ENCODE measurements at places on chromosomes 11 and 22.

DNA sequence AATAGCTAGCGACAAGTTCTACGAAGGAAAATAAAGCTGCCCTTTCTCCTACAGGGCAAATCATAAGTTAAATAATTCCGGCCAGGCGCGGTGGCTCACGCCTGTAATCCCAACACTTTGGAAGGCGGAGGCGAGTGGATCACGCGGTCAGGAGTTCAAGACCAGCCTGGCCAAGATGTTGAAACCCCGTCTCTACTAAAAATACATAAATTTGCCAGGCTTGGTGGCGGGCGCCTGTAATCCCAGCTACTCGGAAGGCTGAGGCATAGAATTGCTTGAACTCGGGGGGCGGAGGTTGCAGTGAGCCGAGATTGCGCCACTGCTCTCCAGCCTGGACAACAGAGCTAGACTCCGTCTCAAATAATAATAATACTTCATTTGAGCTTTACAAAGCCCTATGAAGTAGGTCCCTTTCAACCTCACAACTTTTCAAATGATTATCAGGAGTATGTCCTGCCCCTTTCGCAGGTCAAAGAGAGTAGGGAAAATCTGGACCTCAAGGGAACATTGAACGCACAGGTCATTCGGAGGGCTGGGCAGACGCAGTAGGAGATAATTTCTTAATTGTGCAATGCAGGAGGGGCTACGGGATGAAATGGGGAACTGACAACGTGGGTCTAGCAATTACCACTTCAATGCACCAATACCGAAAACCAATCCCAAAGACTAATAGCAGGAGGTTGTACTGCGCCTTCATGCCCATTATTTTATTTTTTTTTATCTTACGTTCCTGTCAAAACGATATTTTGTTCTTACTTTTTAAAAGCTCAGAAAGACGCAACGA is 590 bp downstream of the COMMD9 start:
- no peak for DNase-seq

DNA sequence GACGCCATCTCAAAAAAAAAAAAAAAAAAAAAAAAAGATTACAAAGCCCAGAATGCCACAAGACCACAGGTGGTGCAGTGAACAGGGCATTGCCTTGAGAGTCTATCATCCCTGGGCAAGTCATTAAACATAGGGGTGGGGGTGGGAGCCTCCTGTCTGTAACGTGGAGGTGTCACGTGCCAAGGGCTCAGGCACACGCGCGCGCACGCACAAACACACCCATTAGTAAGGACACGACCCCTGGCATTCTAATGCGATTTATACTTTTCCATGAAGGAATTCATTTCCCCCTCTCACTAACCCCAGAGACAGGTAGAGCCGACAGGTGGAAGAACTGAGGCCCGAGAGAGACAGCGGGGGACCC is 5.8 kb upstream of the GCAT start:
- DNase-seq, result no peak

DNA sequence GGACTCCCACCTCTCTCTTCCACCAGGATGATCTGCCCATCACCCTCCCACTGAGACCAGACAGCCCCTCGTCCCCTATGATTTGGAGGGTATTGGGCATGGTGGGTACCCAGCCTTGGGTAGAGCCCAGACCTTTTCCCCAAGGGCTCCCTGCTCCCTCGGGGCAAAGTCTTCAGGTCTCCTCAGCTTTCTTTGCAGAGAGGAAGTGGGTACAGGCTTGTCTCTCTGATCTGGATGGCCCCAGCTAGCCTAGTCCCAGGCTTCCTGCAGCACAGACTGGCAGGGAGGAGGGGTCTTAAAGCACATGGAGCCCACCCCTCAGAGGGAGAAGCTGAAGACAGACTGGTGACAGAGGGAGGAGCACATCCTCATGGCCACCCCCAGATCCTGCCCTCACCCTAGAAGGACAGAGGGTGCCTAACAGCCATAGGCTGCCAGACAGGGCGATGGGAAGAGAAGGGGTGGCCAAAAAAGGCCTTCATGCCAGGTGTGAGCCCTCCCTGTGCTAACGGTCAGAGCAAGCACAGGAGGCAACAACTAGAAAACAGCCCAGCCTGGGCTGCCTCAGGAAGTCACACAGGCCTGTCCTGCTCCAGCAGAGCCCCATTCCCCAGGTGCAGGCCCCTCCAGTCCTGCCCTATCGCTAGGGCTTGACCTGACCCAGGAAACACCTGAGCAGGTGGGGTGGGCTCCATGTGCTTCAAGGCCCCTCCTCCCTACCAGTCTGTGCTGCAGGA is 30.4 kb downstream of the SLC22A12 start:
- DNase-seq, result peak; percentile 31

DNA sequence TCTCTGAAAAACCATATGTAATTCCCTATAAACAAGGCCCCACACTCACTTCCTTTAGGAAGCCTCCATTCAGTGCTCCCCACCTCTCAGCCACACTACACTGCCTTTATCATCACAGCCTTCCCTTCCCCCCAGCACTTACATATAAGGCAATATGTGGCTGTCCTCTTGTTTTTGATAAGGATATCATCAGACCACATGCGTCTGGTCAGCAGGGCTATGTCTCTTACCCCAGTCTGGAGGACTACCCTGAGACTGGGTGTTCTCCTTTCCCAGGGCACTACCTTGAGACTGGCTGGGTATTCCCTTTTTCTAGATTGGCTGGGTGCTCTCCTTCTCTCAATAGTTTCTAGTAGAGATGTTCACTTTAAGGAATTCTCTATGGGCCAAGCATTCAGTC is 7.8 kb downstream of the KCNE3 start:
- no peak for DNase-seq

DNA sequence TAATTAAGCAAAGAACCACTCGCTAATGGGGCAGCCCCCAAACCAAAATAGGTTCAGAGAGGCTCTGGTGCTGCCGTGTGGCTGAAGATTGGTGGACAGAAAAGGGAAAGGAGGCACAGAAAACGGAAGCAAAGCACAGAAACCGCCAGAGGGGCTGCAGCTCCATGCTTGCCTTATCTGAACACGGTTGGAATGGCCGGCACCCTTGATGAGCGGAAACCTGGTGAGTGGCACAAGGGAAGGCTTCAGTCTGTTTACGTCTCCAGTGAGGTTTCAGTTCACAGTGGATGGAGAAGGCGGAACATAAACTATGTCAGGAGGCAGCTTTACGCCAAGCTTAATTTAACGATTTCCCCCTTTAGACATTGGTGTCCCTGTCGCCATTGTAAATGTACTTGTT is 5.2 kb upstream of the PRR33 start:
- DNase-seq, result no peak

GRCh38 chr11:65433657-65434056 is 11.1 kb downstream of the NEAT1 start:
- DNase-seq, result no peak

DNA sequence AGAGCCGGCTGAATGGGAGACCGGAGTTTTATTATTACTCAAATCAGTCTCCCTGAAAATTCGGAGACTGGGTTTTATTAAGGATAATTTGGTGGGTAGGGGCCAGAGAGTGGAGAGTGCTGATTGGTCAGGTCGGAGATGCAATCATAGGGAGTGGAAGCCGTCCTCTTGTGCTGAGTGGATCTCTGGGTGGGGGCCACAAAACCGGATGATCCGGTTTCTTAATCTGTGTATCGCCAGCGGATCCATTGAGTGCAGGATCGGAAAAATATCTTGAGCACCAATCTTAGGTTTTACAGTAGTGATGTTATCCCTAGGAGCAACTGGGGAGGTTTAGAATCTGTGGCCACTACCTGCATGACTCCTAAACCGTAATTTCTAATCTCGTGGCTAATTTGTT is 886 bp upstream of the NIPSNAP1 start:
- no peak for DNase-seq
